ENCODE measurements at places on chromosomes 3 and 15.

- DNase-seq, result peak; percentile 31
These were observed 2.7 kb upstream of the ANKRD63 start for GRCh38 chr15:40285554-40286011.

GRCh38 chr3:127369356-127369935 lies 81.6 kb upstream of the PRR20G start:
- no peak for DNase-seq

- DNase-seq, result no peak
These were observed 162.1 kb upstream of the NANOGP8 start for GRCh38 chr15:35247150-35247549.

- DNase-seq, result no peak
These were observed 17.9 kb upstream of the ICE2 start for GRCh38 chr15:60496853-60497252.

DNA sequence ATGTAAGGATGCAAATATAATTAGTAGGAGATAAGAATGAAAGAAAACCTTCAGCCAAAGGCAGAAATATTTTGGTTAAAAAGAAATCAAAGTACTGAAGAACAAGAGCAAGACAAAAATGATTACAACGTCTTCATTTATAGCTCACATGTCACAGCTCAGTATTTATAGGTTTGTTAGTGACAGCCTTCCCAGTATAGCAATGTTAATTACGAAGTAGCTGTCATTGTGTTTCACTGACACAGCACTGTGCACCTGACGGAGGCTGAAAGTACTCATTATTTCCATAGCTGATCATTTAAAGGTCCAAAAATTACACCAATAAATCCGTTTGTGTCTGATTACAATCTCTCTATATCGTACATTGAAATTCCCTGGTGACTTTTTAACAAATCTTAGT lies 561 bp upstream of the OSTN start:
- DNase-seq, result no peak

All from foreskin fibroblast (primary cell).